ENCODE measurements at places on chromosomes 1 and 21.

DNA sequence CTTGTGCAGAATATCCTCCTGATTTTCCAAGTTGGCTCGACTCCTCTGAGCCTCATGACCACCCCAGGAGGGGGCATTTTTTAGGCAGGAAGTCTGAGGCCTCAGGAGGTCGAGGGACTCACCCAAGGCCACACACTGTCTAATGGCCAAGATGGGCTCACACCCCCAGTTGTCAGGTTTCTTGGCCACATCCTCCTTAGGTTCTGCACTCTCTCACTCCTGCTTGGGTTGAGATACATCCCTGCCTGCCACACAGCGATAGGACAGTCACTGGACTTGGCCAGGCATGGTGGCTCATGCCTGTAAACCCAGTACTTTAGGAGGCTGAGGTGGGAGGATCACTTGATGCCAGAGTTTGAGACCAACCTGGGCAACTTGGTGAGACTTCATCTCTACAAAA lies 4.6 kb downstream of the CA6 start:
- no peak for DNase-seq

DNA sequence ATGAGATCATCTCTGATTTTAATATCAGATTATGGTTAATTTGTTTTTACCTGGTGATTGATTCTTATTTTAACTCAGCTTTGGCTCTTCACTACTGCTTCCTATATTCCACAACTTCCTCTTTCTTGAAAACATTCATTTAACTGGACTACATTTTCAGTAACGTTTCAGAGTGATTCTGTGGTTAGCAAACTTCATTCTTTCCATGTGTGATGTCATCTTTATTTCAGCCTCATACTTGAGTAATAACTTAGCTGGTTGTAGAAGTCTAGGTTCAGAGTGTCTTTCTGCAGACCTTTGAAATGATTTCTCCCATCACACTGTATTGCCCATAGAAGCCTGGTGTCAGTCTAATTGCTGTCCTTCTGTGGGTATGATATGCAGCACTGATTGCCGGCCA lies 36.0 kb upstream of the SLC35F3 start:
- no peak for DNase-seq

GRCh38 chr1:41418857-41419583 lies 57.8 kb downstream of the FOXO6 start:
- DNase-seq, result peak; percentile 90

DNA sequence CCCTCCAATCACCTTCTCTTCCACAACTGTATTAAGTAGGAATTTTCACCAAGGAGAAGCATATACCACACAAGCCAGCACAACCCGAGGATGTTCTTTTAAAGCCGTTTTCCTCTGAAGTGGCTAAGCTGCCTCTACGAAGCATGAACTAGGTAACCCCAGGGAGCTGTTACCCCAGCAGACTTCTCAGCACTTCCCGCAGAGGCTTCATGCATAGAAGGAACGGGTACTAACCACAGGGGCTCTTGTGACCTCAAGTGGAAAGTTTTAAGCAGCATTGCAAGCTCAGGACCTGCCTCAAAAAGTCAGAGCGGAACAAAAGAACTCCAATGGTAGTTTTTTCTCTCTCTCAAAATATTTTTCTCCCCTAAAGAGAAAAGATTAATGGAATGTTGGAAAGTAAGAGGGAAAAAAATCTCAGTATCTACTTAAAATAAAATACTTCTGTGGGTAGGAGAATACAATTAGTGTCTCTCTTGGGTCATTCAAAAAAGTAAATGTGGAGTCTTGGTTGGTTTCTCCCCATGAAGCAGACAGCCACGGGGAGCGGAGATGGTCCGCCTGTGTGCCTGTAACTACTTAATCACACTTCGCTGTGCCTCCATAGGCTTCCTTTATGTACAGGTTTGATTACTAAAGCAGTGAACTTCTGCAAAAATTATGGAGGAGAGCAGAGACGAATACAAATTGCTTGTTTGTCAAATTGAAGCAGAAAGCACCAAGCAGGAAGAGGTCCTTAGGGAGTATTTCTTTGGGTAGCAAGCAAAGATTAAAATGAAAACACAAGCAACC lies 40.9 kb downstream of the STX6 start:
- DNase-seq, result no peak

- no peak for DNase-seq
These were observed 185.9 kb downstream of the GREM2 start for GRCh38 chr1:240426051-240426450.

DNA sequence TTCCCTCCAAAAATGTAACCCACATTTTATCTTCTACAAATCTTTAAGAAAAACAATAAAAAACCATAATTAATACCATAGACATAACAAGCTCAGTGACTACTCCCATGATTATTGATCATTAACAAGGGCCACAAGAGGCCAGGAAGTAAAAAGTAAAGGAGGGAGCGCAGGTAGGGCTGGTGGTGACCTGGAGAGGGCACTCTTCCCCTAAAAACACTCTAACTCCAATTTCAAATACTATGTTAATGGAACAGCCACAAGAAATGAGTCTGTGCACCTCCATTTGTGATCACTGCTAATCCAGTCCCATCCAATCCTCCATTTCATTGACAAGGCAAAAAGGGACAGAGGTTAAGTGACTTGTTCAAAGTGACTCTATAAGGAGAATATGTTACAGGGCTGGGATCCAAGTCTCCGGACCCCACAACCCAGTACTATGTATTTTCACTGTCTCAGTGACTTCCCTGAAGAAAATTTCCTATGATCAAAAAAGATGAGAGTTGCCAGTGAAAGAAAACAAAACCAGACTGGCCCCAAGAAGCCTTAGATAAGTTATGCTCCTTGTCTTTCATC lies 41.2 kb upstream of the CFAP298 start:
- DNase-seq, result peak; percentile 80

- no peak for DNase-seq
These were observed 371.1 kb upstream of the C1orf87 start for GRCh38 chr1:60444680-60445079.

GRCh38 chr1:59262631-59263030 lies 34.3 kb upstream of the FGGY start:
- DNase-seq, result no peak

DNA sequence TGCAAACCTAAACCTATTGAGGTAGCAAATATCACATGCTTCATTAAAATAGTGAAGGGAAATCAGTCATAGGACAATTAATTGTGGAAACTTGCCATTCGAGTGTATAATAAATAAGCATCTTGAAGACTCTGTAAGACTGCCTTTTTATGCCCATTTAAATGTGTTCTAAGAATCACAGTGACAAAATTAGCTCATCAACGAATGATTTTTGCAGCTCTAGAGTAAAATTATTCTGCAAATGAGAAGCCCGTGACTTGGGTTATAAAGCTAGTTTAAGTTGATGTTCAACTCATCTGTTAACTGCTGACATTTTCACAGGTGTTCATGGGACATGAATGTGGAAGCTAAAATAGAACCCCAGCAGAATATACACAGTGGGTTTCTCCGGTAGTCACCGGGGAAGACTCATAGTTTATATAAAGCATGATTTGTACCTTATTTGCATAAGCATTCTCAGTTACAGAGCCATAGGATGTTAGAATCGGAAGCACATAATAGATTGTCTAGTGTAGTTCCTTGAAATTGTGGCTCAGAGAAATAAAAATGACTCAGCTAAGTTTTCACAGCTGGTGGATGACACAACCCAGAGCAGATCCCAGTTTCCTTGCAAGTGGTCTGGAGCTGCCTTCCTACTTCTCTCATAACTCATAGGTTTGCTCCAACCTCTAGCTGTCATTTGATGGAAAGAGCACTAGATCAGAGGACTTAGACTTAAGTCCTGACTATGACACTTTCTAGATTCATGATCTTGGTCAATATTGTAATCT lies 107.3 kb downstream of the UCHL5 start:
- no peak for DNase-seq

DNA sequence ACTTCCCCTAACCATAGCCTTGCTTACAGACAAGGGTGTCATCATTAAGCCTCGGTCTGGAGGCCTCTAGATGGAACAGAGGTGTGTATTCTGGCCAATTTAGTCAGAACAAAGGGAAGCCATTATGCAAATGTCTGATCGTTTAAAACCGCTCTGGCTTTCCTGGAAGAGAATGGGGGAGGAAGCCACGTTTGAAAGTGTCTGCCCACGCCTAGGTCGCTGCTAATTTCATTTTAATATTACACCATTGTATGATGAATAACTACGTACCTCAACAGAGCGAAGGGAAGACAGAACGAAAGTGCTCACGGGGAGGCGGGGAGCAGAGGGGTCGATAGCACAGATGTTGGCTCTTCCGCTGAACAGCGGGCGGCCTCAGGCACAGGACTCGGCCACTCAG lies 41.1 kb upstream of the CSF3R start:
- no peak for DNase-seq

DNA sequence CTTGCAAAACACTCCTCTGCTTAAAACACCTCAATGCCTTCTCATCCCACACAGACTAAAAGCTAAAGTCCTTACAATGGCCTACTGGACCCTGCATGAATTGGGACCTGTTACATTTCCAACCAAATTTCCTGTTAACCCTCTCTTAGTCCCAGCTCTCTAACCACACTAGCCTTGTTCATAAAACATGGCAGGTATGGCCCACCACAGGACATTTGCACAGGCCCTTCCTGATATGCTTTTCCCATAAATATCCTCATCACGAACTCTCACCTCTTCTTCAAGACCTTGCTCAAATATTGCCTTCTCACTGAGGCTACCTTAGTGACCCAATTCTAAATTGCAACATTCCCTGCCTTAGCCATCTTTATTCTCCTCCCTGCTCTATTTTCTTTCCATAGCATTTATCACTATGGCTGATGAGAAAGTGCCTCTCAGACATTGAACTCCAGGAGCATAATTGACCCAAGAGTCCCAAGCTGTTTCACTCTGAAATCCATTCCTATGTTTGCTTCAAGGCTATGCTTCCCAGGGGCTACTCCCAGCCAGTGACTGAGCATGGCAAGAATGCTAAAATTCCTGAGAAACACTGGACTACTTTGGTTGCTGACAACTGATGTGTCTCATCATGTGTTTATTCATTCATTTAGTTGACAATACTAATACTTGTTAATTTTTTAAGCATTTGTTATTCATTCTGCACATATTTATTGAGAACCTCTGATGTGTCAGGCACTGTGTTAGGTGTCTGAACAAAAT lies 2.7 kb upstream of the PALMD start:
- DNase-seq, result no peak

DNA sequence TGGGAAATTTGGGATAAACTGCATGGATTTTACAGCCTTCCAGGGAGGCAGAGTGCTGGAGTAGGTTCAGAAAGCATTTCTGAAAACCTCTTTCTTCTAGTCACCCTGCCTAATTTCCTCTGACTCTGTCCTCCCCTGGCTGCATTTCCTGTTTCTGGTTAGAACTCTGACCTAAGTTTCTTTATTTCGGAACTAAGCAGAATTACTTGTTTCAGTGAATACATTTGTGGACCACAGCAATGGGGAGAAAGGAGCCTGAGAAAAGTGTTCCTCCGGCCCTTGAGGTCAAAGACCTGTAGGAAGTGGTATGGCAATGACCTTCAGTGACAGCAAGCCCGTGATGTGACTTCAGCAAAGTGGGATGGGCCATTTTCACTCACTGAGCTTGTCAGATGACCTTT lies 173.4 kb upstream of the RUNX1 start:
- no peak for DNase-seq

DNA sequence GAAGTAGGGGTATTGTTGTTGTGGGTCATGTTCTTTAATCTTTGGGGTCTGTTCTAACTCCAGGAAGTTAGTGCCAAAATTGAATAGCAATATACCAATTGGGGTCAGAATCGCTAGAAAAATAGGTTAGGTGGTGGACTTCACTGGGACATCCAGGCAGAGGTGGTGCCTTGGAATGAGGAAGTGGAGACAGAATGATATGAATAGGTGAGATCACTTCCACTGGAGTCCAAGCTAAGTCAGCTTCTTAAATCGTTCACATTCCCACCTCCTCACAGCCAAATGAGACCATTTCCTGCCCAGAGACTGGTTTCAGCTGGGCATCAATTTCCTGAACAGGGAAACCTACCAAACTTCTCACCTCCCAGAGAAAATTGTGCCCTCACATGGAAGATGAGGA lies 137.8 kb upstream of the RAB4A start:
- DNase-seq, result no peak

- no peak for DNase-seq
These were observed 70.0 kb upstream of the TNFSF4 start for GRCh38 chr1:173276922-173277800.

DNA sequence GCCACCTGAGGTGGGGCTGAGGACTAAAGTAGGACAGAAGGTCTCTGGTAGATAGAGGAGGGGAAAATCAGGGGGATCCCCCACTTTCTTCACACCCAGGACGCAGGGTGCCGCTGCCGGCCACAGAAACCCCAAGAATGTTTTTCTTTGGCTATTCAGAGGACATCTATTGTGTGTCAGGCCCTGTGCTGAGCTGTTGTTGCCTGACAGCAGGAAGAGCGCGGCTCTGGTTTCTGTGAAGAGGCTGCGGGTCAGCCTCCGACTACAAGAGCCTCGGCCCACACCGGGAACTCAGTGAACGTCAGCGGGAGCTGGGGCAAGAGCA lies 407 bp upstream of the PIGV start:
- peak; percentile 77 for DNase-seq

DNA sequence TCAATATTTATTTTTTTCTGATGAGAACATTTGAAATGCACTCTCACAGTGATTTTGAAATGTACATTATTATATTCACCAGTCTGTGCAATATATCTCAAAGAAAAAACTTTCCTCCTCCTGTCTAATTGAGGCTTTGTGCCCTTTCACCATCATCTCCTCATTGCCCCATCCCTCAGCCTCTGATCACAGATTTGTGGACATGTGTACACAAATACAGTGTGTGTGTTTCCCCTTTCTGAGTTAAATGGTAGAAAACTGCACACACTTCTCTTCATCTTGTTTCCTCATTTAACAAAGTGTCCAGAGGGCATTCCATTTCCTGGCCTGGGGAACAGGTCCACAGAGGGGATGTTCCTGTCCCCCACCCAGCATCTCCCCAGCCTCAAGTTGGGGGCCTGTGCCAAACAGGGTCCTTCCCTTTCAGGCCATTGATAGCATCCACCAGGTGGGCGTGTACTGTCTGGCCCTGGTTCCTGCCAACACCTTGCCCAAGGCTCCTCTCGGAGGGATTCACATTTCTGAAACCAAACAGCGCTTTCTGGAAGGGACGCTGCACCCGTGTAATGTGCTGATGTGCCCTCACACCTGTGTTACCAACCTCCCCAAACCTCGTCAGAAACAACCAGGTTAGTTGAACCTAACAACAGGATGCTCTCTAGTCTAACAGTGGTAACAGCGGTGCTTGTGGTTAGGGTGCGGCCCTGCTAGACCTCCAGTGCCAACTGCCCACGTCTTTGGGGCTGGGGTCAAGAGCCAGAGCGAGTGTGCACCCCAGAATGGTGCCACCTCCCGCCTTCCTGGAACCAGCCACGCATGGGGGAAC lies 54.6 kb downstream of the S100B start:
- DNase-seq, result no peak

DNA sequence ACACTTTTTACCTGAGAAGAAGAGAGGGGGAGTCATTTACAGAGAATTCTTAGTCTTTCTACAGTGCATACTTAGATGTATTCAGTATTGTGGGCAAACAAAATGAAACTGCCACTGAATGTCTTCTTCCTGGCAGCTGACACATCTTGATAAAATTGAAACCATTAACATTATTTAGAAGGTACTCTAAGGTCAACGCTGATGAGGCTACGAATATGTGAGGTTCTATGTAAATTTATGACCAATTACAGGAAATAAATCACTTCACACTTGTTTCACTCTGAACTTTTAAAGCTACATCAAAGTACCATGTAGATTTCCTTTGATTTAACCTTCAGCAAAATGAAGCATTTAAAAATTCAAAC lies 51.3 kb upstream of the GFI1 start:
- no peak for DNase-seq

GRCh38 chr1:221162939-221163338 lies 283.7 kb downstream of the HLX start:
- DNase-seq, result no peak

Measured in NCI-H510A treated with DMSO at 0.1 percent for 48 hours (cell line).